ENCODE measurements at places on chromosomes 11 and 22. TPM values are rescaled to one million over a fixed set of nuclear protein-coding genes. Genes with fewer than 3 reads are reported as not detected.

- DNase-seq = no peak
Observed at GRCh38 chr11:72573072-72573854, 101.0 kb downstream of the PDE2A start.

DNA sequence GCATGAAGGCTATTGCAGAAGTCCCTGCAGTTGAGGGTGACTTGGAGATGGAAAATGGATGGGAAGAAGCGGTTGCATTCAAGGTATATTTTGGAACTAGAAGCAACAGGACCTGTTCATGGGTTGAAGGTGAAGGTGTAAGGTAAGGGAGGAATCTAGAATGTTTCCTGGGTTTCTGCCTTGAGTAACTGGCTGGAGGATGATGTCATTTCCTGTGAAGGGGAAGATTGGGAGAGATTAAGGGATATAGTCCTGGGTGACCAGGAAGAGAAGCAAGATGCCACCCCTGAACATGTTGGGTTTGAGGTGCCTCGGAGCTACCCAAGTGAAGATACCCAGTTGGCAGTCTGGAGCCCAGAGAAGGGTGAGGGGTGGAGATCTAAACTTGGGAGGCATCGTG lies 12.1 kb upstream of the MOGAT2 start:
- no peak for DNase-seq

ROBO4 gene
- 3.6 TPM for total RNA-seq

DNA sequence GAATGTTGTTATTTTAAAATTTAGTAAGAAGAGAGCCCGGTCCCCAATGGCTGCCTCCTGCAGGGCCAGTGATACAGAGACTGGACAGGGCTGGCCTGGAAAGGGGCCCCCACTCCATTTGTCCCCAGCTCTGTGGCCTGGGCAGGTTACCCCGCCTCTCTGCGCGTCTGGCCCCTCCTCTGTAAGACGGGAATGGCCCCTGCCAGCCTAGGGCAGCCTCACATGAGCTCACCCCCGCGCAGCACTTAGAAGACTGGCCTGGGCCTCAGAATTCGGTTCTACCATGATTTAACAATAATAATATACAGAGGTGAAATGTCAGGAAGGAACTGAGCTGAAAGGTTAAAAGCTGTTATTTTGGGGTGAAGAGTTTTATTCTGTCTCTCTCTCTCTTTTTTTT lies 1.3 kb downstream of the APOBEC3G start:
- DNase-seq = no peak

ABTB2 gene
- total RNA-seq = 3.7 TPM

GRCh38 chr11:16899708-16900303 lies 114.4 kb downstream of the PLEKHA7 start:
- no peak for DNase-seq

DNA sequence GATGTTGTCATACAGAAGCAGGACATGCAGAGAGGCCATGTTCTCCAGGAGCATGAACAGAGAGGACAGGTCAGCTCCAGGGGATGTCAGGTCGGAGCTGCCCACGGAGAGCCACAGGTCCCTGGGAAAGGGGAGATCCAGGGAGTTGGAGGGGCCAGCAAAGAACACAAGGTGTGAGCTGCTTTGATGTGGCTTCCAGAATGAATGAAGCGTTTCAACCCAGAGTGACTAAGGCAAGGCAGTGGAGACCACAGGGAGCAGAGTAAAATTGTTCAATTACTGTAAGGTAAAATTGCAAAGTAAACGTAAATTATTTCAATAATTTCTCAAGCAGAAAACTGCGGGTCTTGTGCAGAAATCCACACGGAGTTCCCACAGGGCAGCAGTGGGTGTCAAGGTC lies 5.6 kb upstream of the SCGB2A1 start:
- no peak for DNase-seq

DNA sequence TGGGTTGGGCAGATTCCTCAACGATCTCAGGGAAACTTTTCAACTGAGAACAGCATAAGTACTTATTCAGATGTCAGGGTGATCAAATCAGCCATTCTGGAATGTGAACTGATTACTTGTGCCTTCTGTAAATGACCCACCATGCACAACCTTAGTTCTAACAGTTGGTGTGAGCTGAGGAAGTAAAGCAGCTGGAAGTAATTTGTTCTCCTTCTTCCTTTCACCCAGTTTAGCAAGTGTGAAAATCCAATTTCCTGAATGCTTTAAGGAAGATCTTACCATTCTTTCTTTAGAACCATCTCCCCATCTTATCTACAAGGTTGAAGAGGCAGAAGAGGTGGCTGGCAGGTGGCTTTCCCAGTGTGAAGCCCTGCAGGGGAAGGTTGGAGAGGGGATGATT lies 781.6 kb downstream of the ETS1 start:
- no peak for DNase-seq

All from occipital lobe (tissue), 3 donors.